ENCODE measurements at places on chromosomes 12 and 14.

- peak; percentile 81 for DNase-seq
Observed at GRCh38 chr12:78290606-78291345, 460.1 kb downstream of the NAV3 start.

DNA sequence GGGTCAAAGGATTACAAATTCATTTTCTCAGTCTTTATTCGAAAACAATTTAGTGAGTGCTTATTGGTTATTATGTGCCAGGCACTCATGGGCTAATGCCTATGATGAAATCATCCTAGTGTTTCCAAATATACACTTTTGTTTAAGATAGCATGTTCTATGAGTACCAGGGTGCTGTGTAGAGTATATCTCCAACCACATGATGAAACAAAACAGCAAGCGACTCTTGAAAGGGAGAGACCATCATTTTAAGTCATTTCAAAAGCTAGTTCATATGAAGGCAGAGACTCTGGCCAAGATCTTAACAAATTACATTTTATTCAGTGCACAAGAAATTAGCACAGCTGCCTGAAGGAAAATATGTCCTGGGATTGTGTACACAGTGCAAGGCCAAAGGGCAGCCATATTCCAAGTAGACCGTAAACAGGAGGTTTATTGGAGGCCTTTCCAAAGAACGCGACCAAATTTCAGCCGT, 204.2 kb downstream of the EFCAB11 start:
- no peak for DNase-seq

DNA sequence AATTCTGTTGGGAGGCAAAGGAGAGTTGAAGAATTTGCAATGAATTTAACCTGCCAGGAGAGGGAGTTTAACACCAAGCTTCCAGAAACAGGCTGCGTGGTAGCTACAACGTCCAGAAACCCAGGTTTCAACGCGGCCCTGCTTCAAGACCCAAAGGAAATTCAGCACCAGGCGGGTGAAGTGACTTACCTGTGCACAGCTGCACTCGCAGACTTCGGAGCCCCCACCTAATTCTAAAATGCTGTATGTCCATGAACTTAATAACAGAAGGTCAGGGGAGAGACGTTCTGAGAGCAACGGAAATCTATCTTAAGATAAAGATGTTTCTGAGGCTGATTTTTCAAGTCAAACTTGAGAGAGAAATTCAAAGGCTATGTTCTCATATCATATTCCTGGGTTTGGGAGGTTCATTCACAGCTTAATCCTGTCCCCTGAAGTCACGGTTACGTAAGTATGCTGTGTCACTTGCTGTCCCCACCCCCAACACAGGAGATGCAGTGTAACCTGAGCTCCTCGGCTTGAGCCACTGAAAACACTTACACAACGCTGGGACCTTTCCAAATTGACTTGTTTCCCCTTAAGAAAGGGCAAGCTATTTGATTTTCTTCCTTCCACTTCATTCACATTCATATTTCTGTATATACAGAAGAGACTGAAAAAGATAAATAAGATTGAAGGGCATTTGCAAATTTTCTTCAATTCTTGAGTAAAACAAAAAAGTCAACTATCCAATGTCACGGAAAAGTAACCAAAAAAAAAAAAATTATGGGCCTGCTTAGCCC, 22.7 kb downstream of the CLIP1 start:
- DNase-seq, result peak; percentile 90

- no peak for DNase-seq
Observed at GRCh38 chr14:74852922-74853530, 22.9 kb downstream of the PROX2 start.

Measured in kidney (tissue), 22 donors.